HCT116 (cell line): ENCODE measurements at places on chromosomes 6 and 20.

DNA sequence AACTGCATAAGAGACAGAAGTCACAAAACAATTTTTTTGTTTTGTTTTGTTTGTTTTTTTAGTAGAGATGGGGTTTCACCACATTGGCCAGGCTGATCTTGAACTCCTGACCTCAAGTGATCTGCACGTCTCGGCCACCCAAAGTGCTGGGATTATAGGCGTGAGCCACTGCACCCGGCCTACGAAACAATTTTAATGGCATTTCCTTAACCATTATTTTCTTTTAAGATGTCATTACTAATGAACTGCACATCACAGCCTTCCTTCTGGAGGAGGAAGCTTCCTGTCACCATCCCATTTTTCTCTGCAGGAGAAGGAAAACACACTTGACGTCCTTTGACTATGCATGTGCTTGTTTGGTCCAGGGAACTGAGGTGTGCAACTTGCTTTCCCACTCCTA is 125.3 kb upstream of the AKIRIN2 start:
- DNase-seq = no peak

DNA sequence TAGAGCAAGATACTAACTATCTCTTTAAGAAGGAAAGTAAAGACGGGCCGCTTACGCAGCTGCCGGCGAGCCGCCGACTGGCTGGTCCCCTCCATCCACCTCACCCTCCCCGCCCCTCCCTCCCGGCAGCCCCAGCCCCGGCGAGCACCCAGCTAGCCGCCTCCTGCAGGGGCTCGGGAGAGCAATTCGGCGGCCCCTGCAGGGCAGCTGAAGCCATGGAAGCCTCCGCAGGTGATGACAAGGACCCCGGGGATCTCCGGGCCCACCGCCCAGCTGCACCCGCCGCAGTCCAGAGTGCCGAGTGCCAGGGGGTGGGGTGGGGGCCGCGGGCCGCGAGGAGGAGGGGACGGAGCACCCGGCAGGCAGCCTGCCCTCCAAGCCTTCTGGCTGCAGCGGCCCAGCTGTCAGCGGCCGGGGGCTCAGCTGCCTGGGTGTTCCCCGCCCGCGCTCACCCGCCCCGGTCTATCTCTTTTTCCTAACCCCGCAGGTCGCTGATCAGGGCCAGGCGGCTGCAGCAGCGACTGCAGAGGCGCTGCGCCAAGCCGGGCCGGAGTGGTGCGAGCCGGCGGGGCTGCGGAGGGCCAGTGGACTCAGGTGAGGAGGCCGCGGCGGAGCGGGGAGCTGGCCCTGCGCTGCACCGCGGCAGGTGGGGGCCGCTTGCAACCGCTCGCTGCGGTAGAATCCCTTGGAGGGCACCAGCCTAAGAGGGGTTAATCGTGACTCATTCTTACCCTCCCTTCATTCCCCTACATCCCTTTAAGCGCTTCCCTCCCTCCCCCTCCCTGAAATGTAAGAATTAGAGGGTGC is at the start of gene SNPH:
Gene SNPH (plus strand): TSS at position 128 of the 807 bp plus-strand sequence. CDS start 29,946 bp downstream, outside the sequence.
- DNase-seq = peak; percentile 53

DNA sequence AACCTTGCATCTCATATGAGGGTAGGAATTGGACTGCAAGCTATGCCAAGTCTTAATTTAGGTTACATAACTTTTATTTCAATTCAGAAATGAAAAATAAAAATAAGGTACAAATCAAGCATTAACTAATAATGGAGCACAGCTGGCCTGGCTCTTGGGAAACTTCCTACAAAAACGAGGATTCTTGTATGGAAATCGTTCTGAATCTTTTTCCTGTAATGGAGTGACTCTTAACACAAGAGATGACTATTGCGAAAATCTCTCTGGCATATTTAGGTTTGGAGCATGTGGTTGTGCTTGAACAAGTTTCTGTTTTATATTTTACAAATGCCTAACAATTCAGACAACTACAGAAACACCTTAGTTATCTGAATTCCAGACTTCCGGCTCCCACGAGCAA is 34.0 kb upstream of the PI16 start:
- no peak for DNase-seq

DNA sequence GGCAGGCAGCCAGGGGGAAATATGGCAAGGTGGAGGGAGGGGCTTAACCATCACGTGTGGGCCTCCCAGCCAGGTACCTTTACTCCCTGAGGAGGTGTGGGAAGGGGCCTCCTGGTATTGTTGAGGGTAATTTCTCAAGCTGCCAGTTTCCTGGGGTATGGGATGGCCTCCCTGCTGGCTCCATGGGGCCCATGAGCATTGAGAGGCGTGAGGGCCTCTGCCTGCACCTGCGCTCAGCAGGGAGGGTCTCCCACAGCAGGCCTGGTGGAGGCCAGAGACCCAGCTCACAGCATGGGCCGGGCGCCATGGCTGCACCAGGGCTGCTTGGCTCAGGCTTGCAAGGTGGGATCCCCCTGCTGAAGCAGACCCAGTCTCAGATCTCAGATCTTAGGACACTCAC is 113.0 kb downstream of the GRM4 start:
- DNase-seq = no peak

DNA sequence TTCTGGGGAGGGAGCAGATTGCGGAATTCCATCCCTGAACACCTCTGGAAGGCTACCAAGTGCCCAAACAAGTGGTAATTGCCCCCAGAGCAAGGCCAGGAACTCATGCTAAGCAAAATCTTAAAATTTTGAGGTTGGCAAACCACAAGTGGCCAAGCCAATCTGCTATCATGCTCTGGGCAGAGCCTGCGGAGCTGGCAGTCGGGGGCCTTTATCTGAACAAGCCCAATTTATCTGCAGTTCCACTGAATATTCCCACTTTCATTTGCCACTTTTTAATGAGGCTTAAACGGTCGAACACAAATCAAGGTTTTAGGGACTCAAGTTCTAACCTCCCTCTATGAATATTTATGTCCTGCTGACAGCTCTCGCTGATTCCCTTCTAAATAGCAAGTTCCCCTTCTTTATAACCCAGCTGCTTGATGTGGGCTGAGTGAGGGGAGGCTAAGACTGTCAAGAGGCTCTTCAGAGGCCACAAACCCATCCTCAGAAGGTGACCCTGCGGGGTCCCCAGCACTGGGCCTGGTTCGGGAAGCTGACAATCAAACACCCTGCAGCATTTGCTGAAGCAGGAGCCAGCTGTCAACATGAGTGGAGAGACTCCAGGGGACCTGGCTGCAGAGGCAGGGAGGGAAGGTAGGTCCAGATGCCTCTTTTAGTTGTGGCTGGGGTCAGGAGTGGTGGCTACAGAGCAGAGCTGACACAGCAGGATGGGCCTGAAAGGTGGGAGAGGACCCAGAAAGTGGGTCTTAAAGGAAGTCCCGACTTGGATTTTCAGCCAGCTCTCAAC is 11.9 kb downstream of the CCDC167 start:
- no peak for DNase-seq

GRCh38 chr6:134740473-134741199 is 209.3 kb downstream of the ALDH8A1 start:
- no peak for DNase-seq

GRCh38 chr6:110720066-110720465 is 95.2 kb downstream of the CDK19 start:
- no peak for DNase-seq

GRCh38 chr6:122072014-122072647 is 327.3 kb upstream of the HSF2 start:
- DNase-seq = no peak
